Left hindlimb (tissue), 1 donor: ENCODE measurements at places on chromosomes 12 and 14.

DNA sequence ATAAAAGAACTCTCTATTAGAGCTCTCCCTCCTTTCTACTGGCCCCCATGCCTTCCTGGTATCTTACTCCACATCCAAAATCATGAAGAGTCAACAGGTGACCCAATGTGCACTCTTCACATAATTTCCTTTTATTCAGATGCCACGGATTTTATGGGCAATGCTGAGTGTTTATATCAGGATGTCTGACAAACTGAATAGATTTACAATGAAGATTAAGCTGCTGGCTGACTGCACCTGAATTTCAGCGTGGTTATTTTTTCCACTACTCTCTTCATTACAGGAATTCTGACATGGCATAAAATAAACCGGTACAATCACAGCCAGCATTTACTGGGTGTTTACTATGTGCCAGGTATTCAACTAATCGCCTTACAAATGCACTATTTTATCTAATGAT is 29.4 kb upstream of the CERS5 start:
- no peak for DNase-seq

GRCh38 chr12:130334937-130335336 is 2.8 kb upstream of the PIWIL1 start:
- no peak for DNase-seq

GRCh38 chr12:81170072-81170471 is 92.2 kb downstream of the ACSS3 start:
- DNase-seq, result no peak

DNA sequence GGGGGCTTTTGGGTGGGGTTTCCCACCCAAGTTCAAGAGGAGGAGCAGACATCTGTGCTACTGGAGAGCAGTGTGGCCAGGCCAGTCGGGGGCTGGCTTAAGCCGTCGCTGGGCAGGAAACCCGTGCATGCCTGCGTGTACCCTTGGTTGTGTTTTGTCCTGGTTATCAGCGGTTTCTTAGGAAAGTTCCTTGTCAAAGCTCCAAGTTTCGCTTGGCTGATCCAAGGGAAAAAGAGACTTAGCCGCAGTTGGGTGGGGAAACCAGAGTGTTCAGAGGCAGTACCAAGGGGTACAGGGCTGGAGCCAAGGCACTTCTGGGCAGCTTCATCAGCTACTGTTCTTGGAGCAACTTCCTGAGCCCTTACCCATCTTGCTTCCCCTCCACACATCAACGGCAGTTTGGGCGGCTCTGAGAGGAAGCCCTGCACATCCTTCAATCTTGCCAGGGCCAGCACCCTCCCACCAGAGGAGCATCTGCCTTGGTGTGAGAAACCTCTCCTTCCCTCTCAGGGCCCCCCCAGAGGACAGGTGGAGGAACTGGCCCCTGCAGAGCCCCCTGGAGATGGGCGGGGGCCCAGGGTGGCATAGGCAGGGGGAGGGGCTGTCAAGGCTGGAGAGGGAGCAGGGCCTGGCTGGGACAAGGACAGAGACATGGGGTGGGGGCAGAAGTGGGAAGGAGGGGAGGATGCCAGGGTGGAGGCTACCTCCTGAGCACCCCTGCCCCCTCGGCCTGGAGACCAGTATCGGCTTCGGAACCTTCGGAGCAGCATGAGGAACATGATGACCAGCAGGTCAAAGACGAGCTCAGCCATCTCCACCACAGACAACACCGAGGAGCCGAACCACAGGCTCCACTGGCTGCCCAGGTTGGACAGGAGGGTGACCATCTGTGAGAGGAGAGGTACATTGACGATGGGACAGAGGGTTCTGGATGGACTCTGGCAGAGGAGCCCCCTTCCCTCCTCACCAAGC is 5.8 kb upstream of the TNFRSF1A start:
- DNase-seq, result peak; percentile 59

DNA sequence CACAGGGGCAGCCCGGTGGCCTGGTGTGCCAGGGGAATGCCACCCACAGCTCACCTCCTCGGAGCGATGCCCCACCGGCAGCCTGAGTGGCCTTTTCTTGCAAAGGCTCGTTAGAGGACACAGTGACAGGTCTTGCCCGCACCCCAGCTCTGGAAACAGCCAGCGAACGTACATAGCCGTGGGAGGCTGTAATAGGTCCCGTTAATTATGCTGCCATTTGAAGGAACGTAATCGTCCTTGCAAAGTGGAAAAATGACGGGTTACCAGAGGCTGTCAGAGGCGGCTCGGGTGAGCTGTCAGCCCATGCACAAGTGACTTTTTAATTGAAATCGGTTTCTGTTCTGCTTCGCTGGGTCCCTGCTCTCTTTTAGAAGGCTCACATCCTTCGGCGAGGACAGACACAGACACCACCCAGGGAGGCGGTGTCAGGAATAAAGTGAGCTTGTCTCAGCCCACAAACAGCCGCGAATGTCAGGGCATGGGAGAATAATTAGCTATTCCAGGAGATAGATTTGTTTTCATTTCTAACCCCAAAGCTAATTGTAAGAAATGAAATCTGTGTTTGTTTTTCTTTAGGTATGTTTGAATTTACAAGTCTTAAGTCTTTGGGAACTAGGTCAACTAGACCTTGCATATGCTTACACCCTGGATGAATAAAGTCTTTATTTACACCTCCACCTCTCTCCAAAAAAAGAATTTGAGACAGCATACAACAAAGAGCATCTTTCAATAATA is 77.2 kb upstream of the RFLNA start:
- DNase-seq, result peak; percentile 46

DNA sequence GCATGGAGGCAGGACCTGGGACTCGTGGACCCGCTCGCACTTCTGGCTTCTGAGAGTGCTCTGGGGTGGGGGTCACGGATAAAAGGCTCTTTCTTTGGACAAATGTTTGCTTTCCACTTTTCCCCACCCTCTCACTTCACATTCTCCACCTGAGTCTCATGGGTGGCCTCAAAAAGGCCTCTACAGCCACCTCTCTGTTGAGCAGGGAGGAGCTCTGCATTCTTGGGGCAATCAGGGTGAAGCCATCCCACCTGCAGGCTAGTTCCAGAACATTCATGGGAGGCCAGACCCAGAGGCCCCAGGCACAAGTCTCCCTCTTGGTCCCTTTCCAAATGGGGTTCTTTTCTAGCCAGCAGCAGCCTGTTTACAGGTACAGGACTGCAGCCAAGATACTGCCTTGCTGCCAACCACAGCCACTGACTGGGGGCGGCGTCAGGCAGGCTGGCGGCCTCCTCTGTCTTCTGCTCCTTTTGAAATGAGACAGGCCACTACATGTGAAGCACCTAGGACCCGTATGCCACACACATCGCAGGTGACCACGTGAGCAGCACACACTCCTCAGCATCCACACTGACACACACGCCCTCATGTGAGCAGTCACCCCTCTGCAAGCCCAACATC is 18.2 kb upstream of the CEBPE start:
- DNase-seq, result no peak

DNA sequence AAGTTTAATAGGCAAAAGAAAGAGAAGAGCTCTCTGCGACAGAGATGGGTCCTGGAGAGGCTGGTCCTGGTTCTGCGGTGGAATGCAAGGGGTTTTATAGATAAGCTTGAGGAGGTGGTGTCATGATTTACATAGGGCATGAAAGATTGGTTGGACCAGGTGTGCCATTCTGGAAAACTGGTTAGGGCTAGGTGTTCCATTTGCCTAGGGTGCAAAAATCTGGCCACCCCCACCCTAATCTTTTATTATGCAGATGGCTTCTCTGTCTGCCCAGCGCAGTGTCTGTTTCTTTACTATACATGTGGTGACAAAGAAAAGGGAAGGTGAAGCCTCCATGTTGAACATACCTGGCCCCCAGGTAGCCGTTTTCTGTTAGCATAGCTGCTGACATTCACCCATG is 65.4 kb downstream of the ERC1 start:
- DNase-seq, result no peak

DNA sequence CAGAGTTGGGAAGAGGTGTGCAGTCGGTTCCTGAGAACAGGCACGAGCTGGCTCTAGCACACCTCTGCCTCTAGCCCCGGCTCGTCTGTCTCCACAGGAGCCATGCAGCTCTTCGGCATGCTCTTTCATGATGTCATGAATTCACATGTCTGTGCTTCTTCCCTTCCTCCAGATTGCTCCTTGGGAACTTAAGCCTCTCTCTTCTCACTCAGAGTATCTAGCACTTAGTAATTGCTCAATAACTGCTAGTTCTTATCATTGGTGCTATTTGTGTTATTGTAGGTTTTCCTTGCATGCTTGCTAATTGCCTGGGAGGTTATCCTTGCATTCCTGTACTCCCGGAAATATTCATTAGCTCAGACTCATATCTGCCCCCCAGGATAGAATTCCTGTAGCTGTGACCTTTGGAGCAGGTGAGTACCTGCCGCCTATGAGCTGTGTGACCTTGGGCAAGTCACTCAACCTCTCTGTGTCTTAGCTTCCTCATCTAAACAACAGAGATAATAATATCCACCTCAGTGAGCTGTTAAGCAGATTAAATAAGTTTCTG is 19.5 kb downstream of the FAM181A start:
- no peak for DNase-seq

DNA sequence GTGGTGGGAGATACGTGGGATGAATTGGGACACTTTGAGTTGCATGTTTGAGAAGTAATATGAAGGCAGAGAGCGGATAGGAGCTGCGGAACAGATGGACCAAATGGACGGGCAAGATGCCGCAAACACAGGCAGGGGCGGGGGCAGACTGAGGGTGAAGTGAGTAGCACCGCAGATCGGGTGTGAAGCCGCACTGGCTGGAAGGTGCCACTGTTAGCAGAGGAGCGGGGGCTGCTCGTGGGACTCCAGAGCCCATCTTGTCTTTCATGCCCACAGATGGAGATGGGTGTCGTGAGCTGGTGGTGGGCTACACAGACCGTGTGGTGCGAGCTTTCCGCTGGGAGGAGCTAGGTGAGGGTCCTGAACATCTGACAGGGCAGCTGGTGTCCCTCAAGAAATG is 7.3 kb downstream of the ITFG2 start:
- DNase-seq, result no peak

DNA sequence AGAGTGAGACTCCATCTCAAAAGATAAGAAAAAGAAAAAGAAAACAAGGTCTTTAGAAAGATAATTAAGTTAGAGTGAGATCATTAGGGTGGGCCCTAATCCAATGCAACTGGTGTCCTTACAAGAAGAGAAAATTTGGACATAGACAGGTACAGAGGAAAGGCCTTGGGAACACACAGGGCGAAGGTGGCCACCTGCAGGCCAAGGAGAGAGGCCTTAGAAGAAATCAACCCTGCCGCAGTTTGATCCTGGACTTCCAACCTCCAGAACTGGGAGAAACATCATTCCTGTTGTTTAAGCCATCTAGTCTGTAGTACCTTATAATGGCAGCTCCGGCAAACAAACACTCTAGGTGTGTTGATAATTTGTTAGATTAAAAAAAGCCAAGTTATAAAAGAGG is 491.9 kb downstream of the MED13L start:
- DNase-seq, result no peak

DNA sequence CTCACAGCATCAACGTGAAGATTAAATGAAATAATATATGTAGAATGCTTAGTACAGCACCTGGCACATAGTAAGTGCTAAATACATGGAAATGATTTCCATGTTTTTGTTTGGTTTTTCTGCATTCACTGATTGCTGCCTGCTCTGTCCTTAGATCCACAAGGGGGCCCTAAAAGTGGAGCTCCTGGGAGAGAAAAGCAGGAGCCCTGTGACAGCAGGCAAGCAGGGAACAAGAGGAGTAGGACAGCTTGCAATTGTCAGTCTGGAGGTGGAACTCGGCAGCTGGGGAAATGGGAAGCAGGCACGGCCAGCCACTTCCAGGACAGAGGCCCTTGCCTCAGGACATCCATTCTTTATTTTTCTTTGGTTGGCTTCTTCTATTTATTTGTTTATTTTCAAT is 292.9 kb downstream of the BMP4 start:
- DNase-seq, result no peak

GRCh38 chr12:3432868-3433267 is 58.1 kb upstream of the PRMT8 start:
- DNase-seq, result no peak

DNA sequence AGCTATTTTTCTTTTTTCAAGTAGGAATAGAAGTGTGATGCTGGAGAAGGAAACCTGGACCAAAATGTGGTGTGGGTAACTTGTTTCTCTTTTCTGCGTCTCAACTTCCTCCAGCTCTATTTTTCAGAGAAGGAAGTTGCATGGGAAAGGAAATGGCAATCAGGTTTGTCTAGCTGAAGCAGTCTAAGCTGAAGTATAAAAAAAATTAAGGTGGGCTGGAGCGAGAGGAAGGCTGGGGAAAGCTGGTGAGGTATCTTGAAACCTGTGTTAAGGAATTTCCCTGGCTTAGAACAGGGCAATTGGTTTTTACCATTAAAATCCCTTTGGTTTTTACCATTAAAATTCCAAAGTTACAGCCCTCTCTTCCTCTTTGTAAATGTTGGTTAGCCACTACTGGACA is 34.2 kb upstream of the NINJ2 start:
- no peak for DNase-seq

DNA sequence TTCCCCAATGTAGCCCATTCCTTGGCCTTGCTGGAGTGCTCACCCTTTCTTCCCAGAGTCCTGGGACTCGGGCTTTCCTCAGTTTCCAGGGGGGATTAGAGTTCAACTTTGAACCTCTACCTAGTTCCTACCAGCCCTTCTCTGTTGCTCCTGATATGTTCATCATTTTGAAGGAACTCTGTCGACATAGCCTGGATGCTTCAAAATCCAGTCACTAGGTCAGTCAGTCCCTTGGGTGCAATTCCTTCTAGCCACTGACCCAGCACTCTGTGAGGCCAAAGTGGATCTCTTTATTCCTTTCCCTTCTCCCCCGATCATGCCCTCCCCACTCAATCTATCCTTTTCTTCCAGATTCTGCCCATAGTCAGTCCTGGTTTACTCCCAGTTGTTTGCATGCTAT is 72.3 kb upstream of the TMCC3 start:
- no peak for DNase-seq

DNA sequence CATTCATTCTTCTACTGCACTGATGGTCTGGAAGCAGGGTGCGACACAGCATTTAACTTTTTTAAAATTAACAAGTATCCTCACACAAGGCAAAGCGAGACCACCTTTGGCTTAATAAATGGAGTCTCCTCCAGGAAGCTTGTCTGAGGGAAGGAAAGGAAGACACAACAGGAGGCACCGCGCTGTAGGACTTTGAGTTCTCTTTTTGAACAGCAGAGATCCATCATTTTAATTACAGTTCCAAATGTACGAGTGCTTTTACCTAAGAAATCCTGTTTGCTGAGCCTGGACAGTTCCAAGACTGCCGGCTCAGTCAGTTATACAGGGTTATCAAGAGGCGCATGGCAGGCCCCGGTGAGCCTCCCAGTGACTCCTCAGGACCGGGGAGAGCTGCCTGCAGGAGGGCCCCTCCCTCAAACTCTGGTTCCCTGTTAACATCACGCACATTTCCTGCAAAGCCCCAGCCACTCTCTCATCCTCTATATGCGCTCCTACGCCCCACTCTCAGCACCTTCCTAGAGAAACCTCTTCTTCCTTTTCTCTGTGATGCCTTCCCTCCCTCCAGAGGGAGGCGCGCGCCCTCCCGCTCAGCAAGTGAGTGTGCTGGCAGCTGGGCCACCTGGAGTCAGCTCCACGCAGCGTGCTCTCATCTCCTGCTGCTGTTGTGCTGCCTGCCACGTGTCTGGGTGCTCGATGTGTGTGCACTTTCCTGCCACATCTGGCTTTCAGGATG is 46.1 kb downstream of the STX2 start:
- DNase-seq, result no peak
